Esophagus mucosa (tissue), 1 donor: ENCODE measurements at places on chromosomes 5 and 9. TPM values are rescaled to one million over a fixed set of nuclear protein-coding genes. Genes with fewer than 3 reads are reported as not detected.

The GABRA1 gene
- total RNA-seq: not detected

The SIT1 gene
- total RNA-seq: 0.44 TPM

The SPINK7 gene
- 138 TPM for total RNA-seq

The RANBP17 gene
- total RNA-seq: 0.56 TPM

The DYNC2I2 gene
- total RNA-seq: 37.0 TPM

The FBP1 gene
- total RNA-seq: 1.2 TPM

The CAMK2A gene
- 0.28 TPM for total RNA-seq

The PHF2 gene
- total RNA-seq: 12.1 TPM

The PLAC8L1 gene
- 0.52 TPM for total RNA-seq

The GABRA6 gene
- total RNA-seq: not detected

The MSANTD3 gene
- 10.3 TPM for total RNA-seq

The PCDHB4 gene
- total RNA-seq: 0.52 TPM

The GPR150 gene
- not detected for total RNA-seq

The MED27 gene
- total RNA-seq: 17.9 TPM

The SLC2A6 gene
- total RNA-seq: 0.80 TPM

The ABITRAM gene
- total RNA-seq: 15.0 TPM

The SLC4A9 gene
- total RNA-seq: 0.08 TPM

The ARSI gene
- 1.7 TPM for total RNA-seq

The MEIKIN gene
- total RNA-seq: not detected

The PCDHGA12 gene
- 1.5 TPM for total RNA-seq

The SPATA31E1 gene
- total RNA-seq: not detected

The CTNND2 gene
- total RNA-seq: not detected

The CA9 gene
- total RNA-seq: 1.6 TPM

The CAMK4 gene
- total RNA-seq: 1.6 TPM

The NR3C1 gene
- 32.4 TPM for total RNA-seq

The CCDC152 gene
- not detected for total RNA-seq

The PWWP2A gene
- 9.6 TPM for total RNA-seq

The SCGB3A2 gene
- total RNA-seq: not detected

The FOXD4L6 gene
- total RNA-seq: not detected

The PCDHB5 gene
- 0.40 TPM for total RNA-seq

The TEX48 gene
- not detected for total RNA-seq

The LCN15 gene
- total RNA-seq: not detected

The NEURL1B gene
- total RNA-seq: 12.7 TPM

The CNTLN gene
- 2.5 TPM for total RNA-seq

The ANKDD1B gene
- 0.28 TPM for total RNA-seq

The ATP10B gene
- 12.1 TPM for total RNA-seq

The GFRA3 gene
- not detected for total RNA-seq

The SMARCA2 gene
- 81.7 TPM for total RNA-seq

The GRIN1 gene
- 0.12 TPM for total RNA-seq

The GNA14 gene
- 0.60 TPM for total RNA-seq

The GDNF gene
- total RNA-seq: 0.80 TPM

The LEAP2 gene
- 0.68 TPM for total RNA-seq

The C1QTNF3 gene
- 1.2 TPM for total RNA-seq

The IL5 gene
- not detected for total RNA-seq

The ANKRD18A gene
- total RNA-seq: 3.0 TPM

The GADD45G gene
- 1.6 TPM for total RNA-seq

The RFESD gene
- total RNA-seq: 1.5 TPM

The BSPRY gene
- total RNA-seq: 37.6 TPM
